ENCODE measurements at places on chromosomes 12 and 14.

- H3K4me1 ChIP-seq = no peaks in the 10 kb centered on the region
- H3K27ac ChIP-seq = peak overlapping the region; percentile 67
- no peak overlapping the region for H3K4me3 ChIP-seq
- no peak for DNase-seq
- H3K36me3 ChIP-seq = peaks cover 3% of the 10 kb centered on the region
- peaks cover 2% of the 10 kb centered on the region for H3K27me3 ChIP-seq
These were observed 40.8 kb upstream of the OASL start for GRCh38 chr12:121079736-121080272.

DNA sequence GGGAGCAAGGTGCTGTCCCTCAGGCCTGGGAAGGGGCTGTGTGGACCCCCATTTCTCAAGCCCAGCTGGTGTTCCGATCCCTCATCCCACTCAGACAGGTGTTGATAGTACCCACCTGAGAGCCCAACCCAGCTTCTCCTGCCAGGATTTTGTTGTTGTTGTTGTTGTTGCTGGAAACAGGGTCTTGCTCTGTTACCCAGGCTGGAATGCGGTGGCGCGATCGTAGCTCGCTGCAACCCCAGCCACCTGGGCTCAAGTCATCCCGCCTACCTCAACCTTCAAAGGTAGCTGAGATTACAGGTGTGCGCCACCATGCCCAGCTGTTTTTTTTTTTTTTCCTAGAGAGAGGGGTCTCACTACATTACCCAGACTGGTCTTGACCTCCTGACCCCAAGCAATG lies 209.9 kb downstream of the PHETA1 start:
- no peak for DNase-seq
- H3K27me3 ChIP-seq = peaks cover 5% of the 10 kb centered on the region
- no peaks in the 10 kb centered on the region for H3K36me3 ChIP-seq

DNA sequence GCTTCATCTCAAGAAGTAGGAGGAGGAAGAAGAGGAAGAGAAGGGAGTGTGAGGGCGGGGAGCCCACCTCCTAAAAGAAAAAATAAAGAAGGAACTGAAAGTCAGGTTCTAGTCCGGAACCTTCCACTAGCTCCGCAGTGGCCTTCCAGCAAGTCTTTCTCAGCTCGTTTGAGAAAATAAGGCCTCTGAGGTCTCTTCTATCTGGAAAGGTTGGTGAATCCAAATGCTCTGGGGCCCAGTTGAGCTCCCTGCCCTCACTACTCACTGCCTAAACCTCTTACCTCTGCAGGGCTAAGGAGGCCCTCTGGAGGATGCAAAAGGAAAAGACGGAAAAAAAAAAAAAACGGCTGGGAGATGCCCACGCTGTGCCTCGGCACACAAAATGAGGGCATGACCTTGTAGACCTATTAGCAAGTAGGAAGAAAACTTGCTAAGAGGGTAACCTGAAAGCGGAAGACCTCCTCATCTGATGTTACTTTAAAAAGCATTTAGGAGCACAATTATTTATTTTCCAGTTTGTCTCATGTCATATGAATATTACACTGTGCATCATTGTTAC lies 35.9 kb downstream of the FBLN5 start:
- no peak overlapping the region for H3K4me3 ChIP-seq
- peak; percentile 33 for DNase-seq
- no peaks in the 10 kb centered on the region for H3K4me1 ChIP-seq
- H3K27ac ChIP-seq = no peak overlapping the region
- H3K27me3 ChIP-seq = no peaks in the 10 kb centered on the region
- H3K36me3 ChIP-seq = no peaks in the 10 kb centered on the region

DNA sequence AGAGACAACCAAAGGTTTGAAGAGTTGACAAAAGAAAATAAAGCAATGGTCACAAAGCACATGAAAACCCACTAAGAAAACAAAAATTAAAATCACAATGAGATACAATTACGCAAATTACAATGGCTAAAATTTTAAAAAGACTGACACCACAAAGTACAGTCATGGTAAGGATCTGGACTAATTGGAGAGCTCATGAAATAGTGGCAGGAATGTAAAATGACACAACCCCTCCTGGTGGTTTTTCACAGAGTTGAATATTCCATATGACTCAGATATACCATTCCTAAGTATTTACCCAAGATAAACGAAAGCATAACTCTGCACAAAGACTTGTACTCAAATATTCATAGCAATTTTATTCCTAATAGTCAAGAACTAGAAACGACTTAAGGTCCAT lies 65.9 kb downstream of the NOVA1 start:
- peaks cover 9% of the 10 kb centered on the region for H3K4me1 ChIP-seq
- peaks cover 2% of the 10 kb centered on the region for H3K27me3 ChIP-seq
- H3K4me3 ChIP-seq = no peak overlapping the region
- no peak overlapping the region for H3K27ac ChIP-seq
- H3K36me3 ChIP-seq = no peaks in the 10 kb centered on the region

GRCh38 chr14:81144824-81145603 lies 75.7 kb downstream of the GTF2A1 start:
- H3K36me3 ChIP-seq = no peaks in the 10 kb centered on the region
- no peaks in the 10 kb centered on the region for H3K4me1 ChIP-seq
- no peak overlapping the region for H3K27ac ChIP-seq
- H3K4me3 ChIP-seq = no peak overlapping the region

DNA sequence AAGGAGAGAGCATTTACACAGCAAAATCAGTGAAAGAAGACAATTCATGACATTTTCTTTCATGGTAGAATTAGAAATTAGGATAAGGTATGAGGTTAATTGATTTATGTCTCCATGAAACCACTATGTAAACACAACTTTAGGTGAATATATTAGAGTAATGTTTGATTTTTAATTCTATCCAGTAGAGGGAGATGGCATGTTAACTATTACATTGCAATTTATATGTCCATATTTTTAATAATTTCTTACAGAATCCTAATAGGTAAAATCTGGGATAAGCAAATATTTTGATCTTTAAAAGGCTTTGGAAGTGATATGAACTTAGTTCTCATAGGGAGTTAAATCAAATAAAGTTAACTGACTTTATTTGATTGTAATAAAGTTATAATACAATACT lies 373.4 kb upstream of the PDE3A start:
- H3K27ac ChIP-seq = no peak overlapping the region
- H3K4me1 ChIP-seq = no peaks in the 10 kb centered on the region
- DNase-seq = no peak
- H3K36me3 ChIP-seq = no peaks in the 10 kb centered on the region
- H3K4me3 ChIP-seq = no peak overlapping the region

DNA sequence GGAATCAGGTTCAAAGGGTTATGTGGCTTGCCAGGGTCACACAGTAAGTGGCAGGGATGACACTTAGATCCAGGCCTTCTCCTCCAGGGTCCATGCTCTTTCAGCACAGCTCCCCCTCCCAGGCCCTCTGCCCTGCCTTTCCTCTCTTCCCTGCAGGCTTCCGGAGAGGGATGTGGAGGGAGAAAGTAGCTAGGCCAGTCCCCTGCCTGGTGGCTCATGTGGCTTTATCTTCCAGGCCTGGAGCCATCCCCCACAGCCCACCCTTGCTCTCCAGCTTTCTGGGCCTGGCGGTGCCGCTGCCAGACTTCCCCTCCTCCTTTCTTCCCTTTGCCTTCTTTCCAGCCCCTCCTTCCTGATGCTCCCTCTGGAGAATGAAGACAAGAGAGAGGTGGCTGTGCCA lies 1.7 kb downstream of the PSMB11 start:
- H3K4me1 ChIP-seq = peaks cover 42% of the 10 kb centered on the region
- DNase-seq = no peak
- peaks cover 9% of the 10 kb centered on the region for H3K36me3 ChIP-seq
- peaks cover 15% of the 10 kb centered on the region for H3K27me3 ChIP-seq
- no peak overlapping the region for H3K4me3 ChIP-seq

- DNase-seq = no peak
- H3K36me3 ChIP-seq = peaks cover 6% of the 10 kb centered on the region
- no peak overlapping the region for H3K4me3 ChIP-seq
- peaks cover 1% of the 10 kb centered on the region for H3K27me3 ChIP-seq
These were observed 2.7 kb downstream of the ZNF410 start for GRCh38 chr14:73889376-73889775.

DNA sequence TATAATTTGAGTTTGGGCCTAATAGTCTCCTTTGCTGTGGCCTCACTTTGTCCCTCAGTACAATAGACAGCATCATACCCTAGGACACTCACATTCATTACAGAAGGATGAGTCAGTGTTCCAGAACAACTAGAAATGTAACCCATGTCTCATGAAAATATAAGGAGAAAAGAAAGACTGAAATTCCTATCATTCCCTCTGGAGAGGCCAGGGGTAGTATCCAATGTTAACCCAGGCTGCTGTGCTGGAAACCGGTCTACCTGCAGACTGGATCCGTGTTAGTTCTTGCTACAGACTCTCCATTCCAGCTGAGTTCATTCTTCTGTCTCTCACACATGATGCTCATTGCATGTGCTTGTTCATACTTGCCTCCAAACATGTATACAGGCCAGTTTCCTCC lies 75.8 kb upstream of the HOXC13 start:
- H3K36me3 ChIP-seq = no peaks in the 10 kb centered on the region
- no peak overlapping the region for H3K27ac ChIP-seq
- DNase-seq = no peak
- peaks cover 7% of the 10 kb centered on the region for H3K4me1 ChIP-seq
- peaks cover 1% of the 10 kb centered on the region for H3K27me3 ChIP-seq
- no peak overlapping the region for H3K4me3 ChIP-seq

DNA sequence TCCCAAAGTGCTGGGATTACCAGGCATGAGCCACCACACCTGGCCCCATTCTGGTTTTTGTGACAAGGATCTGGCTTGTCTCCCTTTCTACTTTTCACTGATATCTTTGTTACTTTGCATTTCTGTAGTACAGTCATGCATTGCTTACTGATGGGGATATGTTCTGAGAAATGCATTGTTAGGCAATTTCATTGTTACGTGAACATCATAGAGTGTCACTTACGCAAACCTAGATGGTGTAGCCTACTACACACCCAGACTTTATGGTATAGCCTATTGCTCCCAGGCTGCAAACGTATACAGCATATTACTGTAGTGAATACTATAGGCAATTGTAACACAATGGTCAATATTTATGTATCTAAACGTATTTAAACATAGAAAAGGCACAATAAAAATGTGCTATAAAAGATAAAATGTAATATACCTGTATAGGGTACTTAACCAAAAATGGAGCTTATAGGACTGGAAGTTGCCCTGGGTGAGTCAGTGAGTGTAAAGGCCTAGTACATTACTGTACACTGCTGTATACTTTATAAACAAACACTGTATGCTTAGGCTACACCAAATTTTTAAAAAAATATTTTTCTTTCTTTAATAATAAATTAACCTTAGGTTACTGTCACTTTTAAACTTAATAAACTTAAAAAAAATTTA lies 16.0 kb downstream of the MRPL42 start:
- DNase-seq = no peak
- no peak overlapping the region for H3K4me3 ChIP-seq
- H3K4me1 ChIP-seq = no peaks in the 10 kb centered on the region
- H3K27me3 ChIP-seq = no peaks in the 10 kb centered on the region

- no peak overlapping the region for H3K4me3 ChIP-seq
- H3K27ac ChIP-seq = no peak overlapping the region
- DNase-seq = no peak
- no peaks in the 10 kb centered on the region for H3K4me1 ChIP-seq
- H3K27me3 ChIP-seq = no peaks in the 10 kb centered on the region
These were observed 133.2 kb downstream of the RAD51B start for GRCh38 chr14:67952786-67953185.

- H3K27me3 ChIP-seq = peaks cover 23% of the 10 kb centered on the region
- H3K36me3 ChIP-seq = peaks cover 8% of the 10 kb centered on the region
- H3K4me1 ChIP-seq = peaks cover 31% of the 10 kb centered on the region
- H3K4me3 ChIP-seq = peak overlapping the region; percentile 44
- H3K27ac ChIP-seq = no peak overlapping the region
These were observed 1.6 kb downstream of the RHOF start for GRCh38 chr12:121791671-121792551.

- DNase-seq = no peak
- peaks cover 4% of the 10 kb centered on the region for H3K27me3 ChIP-seq
- no peak overlapping the region for H3K4me3 ChIP-seq
- peaks cover 8% of the 10 kb centered on the region for H3K4me1 ChIP-seq
These were observed 46.0 kb downstream of the FAM222A start for GRCh38 chr12:109759595-109759994.

DNA sequence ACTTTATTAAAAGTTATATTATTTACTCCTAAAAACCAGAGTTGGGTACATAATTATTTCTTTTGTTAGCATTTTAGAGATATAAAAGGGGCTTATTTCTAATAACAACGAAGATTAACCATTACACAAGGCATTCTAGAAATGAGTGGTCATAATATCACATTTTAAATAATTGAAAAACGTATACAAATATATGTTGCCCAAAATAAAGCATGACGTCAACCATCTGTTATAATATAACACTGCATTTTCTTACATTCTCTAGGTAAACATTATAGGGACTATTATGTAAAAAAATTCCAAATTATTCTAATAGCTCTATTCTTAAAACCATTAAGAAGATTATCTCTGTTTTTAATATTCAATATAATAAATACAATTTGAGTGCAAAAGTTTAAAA lies 455.1 kb upstream of the GARIN6 start:
- peaks cover 8% of the 10 kb centered on the region for H3K4me1 ChIP-seq
- no peaks in the 10 kb centered on the region for H3K27me3 ChIP-seq
- no peak overlapping the region for H3K27ac ChIP-seq
- no peaks in the 10 kb centered on the region for H3K36me3 ChIP-seq
- no peak overlapping the region for H3K4me3 ChIP-seq

- peak overlapping the region; percentile 74 for H3K27ac ChIP-seq
- H3K4me3 ChIP-seq = no peak overlapping the region
- peaks cover 25% of the 10 kb centered on the region for H3K27me3 ChIP-seq
These were observed 11.9 kb downstream of the SPRYD3 start for GRCh38 chr12:53067074-53067992.

GRCh38 chr12:45934956-45935355 lies 55.4 kb downstream of the SCAF11 start:
- DNase-seq = no peak
- peaks cover 11% of the 10 kb centered on the region for H3K36me3 ChIP-seq
- H3K4me3 ChIP-seq = no peak overlapping the region
- H3K27me3 ChIP-seq = no peaks in the 10 kb centered on the region
- no peaks in the 10 kb centered on the region for H3K4me1 ChIP-seq

DNA sequence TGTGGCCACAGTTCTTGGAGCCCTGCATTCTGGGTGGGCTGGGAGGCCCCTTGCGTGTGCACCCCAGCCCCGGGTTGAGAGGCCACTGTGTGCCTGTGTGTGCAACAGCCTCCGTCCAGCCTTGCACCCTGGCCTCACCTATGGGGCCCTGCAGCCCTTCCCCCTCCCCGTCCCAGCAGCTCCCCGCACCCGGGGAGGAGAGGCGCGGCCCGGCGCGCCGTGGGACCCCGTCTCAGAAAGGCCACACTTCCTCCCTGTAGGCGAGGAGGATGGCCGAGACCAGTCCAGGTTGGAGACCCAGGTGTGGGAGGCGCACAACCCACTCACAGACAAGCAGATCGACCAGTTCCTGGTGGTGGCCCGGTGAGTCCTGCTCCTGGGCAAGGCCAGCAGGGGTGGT lies 16.6 kb upstream of the CRIP2 start:
- H3K27ac ChIP-seq = no peak overlapping the region
- H3K4me1 ChIP-seq = no peaks in the 10 kb centered on the region
- DNase-seq = no peak
- H3K27me3 ChIP-seq = peaks cover 23% of the 10 kb centered on the region
- peaks cover 21% of the 10 kb centered on the region for H3K36me3 ChIP-seq

Data from endothelial cell (in vitro differentiated cells).